ENCODE measurements at places on chromosomes 2 and 18.
A peak's percentile ranks its signal among the peaks of the same experiment; 100 is the strongest.

GRCh38 chr2:30084915-30085314, 61.9 kb upstream of the YPEL5 start:
- no peak for DNase-seq

- peak; percentile 6 for DNase-seq
Measured at GRCh38 chr18:78242254-78242643, 737.4 kb upstream of the SALL3 start.

DNA sequence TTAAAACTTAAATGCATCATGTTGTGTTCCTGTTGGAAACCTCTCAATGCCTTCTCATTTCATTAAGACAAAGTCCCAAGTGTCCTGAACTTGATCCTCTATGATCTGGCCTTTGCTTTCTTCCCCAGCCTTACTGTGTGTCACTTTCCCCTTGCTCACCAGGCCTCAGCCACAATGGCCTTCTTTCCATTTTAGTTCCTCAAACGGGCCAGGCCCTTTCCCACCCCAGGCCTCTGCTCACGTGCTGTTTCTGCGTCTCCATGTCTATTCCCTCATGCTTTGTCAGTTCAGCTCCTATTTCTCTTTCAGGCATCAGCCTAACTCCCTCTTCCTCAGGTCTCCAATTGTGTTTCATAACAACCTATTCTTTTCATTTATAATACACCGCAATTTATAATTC, 19.5 kb downstream of the CXCR4 start:
- no peak for DNase-seq

DNA sequence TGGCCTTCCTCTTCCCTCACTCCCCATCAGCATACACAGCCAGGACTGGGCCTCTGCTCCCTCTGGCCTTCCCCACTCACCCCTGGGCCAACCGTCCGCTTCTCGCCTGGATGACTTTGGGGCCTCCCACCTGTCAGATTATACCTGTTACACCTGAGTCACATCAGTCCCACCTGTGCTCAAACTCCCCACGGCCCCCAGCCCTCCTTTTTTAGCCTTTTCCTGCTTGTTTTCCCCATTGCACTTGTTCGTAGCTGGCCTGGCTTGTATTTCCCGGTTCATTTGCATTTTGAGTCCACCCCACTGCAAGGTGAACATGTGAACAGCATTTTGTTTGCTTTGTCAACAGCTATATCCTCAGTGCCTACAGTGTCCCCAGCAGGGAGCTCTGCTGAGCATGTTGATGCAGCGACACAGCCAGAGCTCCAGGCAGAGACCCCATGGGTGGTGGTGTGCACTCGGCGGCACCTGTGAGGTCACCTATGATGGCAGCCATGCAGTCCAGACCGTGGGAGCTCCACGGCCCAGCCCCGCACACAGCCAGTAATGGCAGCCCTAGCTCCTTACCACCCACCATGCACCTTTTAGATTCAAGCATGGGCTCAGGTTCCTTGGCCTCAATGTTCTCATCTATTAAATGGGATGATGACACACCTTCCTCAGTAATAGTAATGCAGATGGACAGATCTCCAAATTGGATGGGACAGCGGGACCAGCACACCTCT, 276.4 kb upstream of the HS6ST1 start:
- no peak for DNase-seq

GRCh38 chr2:11829324-11829946, 83.0 kb downstream of the LPIN1 start:
- DNase-seq = peak; percentile 86

- no peak for DNase-seq
Measured at GRCh38 chr2:61575447-61575859, 37.3 kb upstream of the XPO1 start.

DNA sequence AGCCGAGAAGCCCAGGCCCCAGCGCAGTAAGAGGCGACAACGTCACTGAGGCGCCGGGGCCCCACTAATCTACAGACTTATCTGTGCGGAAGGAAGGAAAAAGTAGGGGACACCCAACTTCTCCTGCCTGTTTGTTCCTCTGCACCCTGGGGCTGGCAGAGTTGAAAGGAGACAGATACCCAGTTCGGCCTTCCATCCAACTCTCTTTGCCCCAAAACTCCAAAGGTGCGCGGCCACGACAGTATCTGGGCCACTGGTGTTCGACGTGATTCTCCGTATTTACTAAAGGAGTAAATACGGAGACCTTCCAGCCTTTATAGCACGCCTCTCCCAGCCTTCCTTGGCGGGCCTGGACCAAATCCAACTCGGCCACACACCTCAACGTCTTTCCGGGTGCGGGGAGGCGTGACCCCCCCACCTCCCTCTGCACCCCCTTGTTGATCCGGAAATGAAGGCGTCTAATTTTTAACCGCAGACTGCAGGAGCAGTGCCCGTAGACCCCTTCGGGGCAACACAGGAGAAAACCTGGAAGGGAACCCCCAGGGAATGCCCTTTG, 1.6 kb downstream of the SMAD7 start:
- peak; percentile 55 for DNase-seq

Data from brain (organoid and tissue), 16 donors.